NCI-H2081 (cell line): ENCODE measurements at places on chromosomes 5 and 9.

DNA sequence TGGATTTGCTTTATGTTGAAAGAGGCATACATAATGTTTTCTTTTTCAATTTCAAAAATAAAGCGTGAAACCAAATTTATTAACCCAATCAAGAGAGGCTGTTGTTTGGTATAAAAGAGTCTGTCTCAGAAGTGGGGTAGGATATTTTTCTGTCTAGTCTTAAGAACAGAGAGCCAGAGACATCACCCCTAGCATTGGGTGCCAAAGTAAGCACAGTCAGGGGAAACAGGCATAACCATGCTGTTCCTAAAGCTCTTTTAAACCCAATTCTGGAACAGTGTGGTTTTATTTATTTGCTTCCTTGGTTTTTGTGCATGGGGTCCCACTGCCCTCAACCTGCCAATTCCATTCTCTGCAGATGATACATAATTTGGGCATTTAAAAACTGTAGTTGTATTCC is 88.2 kb downstream of the UBE2R2 start:
- no peak for DNase-seq

GRCh38 chr5:134099939-134100282 is 14.6 kb upstream of the TCF7 start:
- DNase-seq, result no peak

GRCh38 chr5:107032629-107033028 is 638.1 kb downstream of the EFNA5 start:
- no peak for DNase-seq

- no peak for DNase-seq
Measured at GRCh38 chr5:157463621-157464518, 3.9 kb downstream of the NIPAL4 start.

DNA sequence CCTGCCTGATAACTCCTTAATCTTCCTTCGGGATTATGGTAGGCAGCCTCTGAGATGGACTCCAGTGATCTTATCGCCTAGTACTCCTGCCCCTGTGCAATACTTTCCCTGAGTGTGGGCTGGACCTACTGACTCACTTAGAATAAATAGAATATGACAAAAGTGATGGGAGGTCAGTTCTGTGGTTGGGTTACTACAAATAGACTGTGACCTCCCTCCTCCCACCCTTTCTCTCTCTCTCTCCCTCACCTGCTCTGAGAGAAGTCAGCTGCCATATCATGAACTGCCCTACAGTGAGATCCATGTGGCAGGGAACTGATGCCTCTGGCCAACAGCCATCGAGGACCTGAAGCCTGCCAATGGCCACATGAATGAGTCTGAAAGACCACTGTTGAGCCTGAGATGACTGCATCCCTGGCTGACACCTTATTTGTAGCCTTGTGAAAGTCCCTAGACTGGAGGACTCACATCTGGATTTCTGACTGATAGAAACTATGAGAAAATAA is 31.7 kb downstream of the NRG2 start:
- DNase-seq, result no peak

DNA sequence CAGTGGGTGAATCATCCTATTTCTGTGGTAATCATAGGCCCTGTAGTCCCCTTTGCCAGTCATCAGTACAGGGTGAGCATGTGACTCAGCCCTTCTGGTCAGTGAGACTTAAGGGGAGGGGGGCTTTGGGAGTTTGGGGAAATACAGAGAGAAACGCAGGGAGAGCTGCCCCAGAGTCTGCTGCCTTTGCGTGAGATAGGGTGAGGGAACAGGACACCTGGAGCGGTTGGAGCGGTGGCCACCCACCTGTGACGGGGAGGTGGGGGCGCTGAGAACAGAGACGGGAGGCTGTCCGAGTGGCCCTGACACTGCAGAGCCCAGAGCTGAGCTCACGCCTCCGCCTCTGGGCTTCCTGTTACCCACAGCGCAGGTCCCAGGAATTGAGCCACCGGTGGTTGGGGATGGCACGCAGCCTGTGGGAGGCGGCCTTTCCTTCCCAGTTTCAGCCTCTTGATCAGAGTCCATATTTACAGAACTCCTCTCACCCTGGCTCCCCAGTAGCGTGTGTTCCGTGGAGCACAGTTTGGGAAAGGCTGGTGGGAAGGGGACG is 92.0 kb upstream of the ERCC6L2 start:
- no peak for DNase-seq

GRCh38 chr9:79583952-79584654 is 12.3 kb downstream of the TLE4 start:
- DNase-seq, result no peak

DNA sequence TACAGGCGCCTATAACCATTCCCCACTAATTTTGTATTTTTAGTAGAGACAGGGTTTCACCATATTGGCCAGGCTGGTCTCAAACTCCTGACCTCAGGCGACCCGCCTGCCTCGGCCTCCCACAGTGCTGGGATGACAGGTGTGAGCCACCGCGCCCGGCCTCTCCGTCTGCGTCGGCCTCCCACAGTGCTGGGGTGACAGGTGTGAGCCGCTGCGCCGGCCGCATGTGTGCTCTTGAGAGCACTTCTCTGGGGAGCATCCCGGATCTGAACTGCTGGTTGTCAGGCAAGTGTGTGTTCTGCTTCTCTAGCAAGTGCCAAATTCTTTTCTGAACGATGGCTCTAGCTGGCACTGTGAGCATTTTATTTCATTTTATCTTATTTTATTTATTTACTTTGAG is 3.7 kb upstream of the ENTPD2 start:
- peak; percentile 49 for DNase-seq

DNA sequence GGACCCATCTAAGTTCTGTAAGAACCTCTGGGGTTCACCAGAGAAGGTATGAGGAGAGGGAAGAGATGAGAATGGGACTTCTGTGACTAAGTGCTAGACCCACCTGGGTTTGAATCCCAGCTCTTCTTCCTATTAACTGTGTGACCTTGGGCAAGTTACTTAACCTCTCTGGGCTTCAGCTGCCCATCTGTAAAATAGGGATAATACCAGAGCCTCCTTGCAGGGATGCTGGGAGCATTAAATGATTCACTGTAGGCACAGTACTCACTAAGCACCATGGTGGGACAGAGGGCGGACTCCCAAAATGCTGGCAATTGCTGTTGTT is 53.6 kb downstream of the WHRN start:
- DNase-seq, result no peak

DNA sequence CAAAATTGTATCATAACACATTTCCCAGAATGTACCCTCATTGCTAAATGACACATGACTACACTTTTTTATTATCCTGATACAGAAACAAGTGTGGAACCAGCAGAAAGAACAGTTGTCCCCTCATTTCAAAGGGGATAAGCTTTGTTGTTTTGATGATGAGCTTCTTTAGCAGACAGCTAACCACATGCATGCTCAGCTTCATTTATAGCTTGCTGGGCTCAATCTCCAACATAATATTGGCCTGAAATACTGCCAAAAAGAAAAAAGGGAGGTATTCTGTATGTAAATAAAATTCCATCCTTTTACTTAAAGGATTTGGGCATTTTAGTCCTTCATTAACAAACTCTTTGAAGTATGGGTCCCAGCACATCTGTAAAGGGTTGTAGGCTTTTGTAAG is 120.4 kb downstream of the SPATA31D1 start:
- no peak for DNase-seq

DNA sequence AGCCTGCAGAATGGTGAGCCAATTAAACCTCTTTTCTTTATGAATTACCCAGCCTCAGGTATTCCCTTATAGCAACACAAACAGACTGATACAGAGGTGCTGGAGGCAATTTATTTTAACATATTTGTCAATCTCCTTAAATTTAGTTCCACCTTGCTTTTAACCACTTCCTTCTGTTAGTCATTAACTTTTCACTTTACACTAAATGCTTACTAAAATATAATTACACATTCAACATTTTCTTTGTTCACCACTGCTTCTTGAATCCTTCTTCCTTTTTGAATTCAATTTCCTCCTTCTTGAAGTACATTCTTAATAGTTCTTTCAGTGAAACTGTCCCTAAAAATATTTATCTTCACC is 39.4 kb downstream of the LYRM7 start:
- no peak for DNase-seq

- DNase-seq, result no peak
Measured at GRCh38 chr5:171242521-171242920, 66.5 kb upstream of the TLX3 start.

- peak; percentile 87 for DNase-seq
Measured at GRCh38 chr9:76521906-76522305, 62.9 kb downstream of the GCNT1 start.
